Sigmoid colon (tissue), 7 donors: ENCODE measurements at places on chromosomes 11 and 22. TPM values are rescaled to one million over a fixed set of nuclear protein-coding genes. Genes with fewer than 3 reads are reported as not detected.

Gene NXPE2
- 1.8 TPM for polyA plus RNA-seq

Gene THYN1
- polyA plus RNA-seq = 38.1 TPM

Gene NRIP3
- polyA plus RNA-seq = not detected

Gene OR10A2
- polyA plus RNA-seq = not detected

Gene NFAM1
- polyA plus RNA-seq = 3.1 TPM

Gene KIRREL3
- polyA plus RNA-seq = 1.0 TPM

Gene KCNK7
- polyA plus RNA-seq = not detected

Gene CCDC87
- polyA plus RNA-seq = 0.28 TPM

Gene CRACR2B
- 32.1 TPM for polyA plus RNA-seq

Gene PANX2
- not detected for polyA plus RNA-seq

Gene MIOX
- polyA plus RNA-seq = 0.20 TPM
